ENCODE measurements at places on chromosomes 11 and 22. TPM values are rescaled to one million over a fixed set of nuclear protein-coding genes. Genes with fewer than 3 reads are reported as not detected.

The OR8A1 gene
- not detected for total RNA-seq

The APOA5 gene
- total RNA-seq = not detected

The OR51B5 gene
- not detected for total RNA-seq

The ZBED4 gene
- 3.9 TPM for total RNA-seq

The PATE4 gene
- total RNA-seq = not detected

The SYT12 gene
- total RNA-seq = not detected

- H3K4me3 ChIP-seq = no peak overlapping the region
- H3K4me1 ChIP-seq = peaks cover 10% of the 10 kb centered on the region
- H3K27ac ChIP-seq = no peak overlapping the region
- no peaks in the 10 kb centered on the region for H3K36me3 ChIP-seq
- no peak for DNase-seq
Observed at GRCh38 chr22:24497841-24498258, 2.7 kb downstream of the UPB1 start.

DNA sequence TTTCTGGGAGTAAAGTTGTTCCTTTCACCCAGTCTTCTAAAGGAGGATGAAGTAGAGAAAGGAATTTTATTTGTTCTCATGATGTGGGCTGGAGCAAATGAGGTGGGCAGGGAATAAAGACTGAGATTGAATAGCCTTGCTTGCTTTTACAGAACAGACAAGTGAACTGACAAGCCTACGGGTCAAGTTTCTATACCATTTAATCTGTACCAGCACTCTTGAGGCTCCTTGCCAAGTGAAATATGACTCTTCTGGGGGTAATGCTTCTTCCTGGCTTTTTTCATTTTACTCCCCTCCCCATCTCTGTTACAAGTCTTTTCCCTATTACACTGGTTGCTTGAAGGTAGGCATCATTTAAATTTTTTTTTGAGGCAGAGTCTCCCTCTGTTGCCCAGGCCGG lies 54.8 kb downstream of the CSTPP1 start:
- no peak overlapping the region for H3K27ac ChIP-seq
- no peaks in the 10 kb centered on the region for H3K36me3 ChIP-seq
- no peak for DNase-seq
- no peak overlapping the region for H3K4me3 ChIP-seq

DNA sequence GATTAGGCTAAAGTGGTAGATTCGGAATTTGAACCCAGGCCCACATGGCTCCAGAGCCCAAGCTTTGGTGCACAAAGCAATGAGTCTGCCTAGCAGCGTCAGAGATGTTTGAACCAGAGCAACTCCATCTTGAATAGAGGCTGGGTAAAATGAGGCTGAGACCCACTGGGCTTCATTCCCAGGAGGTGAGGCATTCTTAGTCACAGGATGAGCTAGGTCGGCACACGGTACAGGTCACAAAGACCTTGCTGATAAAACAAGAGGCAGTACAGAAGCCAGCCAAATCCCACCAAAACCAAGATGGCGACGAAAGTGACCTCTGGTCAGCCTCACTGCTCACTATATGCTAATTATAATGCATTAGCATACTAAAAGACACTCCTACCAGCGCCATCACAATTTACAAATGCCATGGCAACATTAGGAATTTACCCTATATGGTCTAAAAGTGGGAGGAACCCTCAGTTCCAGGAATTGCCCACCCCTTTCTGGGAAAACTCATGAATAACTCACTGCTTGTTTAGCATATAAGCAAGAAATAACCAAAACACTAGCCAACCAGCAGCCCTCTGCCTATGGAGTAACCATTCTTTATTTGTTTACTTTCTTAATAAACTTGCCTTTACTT lies 40.3 kb upstream of the DAGLA start:
- H3K27me3 ChIP-seq = peaks cover 3% of the 10 kb centered on the region
- H3K27ac ChIP-seq = no peak overlapping the region
- no peak overlapping the region for H3K4me3 ChIP-seq
- DNase-seq = no peak
- peaks cover 4% of the 10 kb centered on the region for H3K4me1 ChIP-seq
- no peaks in the 10 kb centered on the region for H3K36me3 ChIP-seq

- no peak overlapping the region for H3K27ac ChIP-seq
- H3K27me3 ChIP-seq = no peaks in the 10 kb centered on the region
- no peak overlapping the region for H3K4me3 ChIP-seq
- no peak for DNase-seq
Observed at GRCh38 chr11:18225913-18226312, 10.7 kb downstream of the SAA4 start.

- no peak for DNase-seq
- H3K4me3 ChIP-seq = no peak overlapping the region
- no peaks in the 10 kb centered on the region for H3K36me3 ChIP-seq
- H3K27me3 ChIP-seq = no peaks in the 10 kb centered on the region
- no peak overlapping the region for H3K27ac ChIP-seq
Observed at GRCh38 chr11:121237686-121238658, 54.6 kb upstream of the SC5D start.

GRCh38 chr11:17013548-17014320 lies 480 bp downstream of the PLEKHA7 start:
- peaks cover 16% of the 10 kb centered on the region for H3K4me1 ChIP-seq
- H3K27me3 ChIP-seq = peaks cover 3% of the 10 kb centered on the region
- peak; percentile 62 for DNase-seq
- H3K36me3 ChIP-seq = no peaks in the 10 kb centered on the region

GRCh38 chr11:73452726-73453125 lies 76.5 kb downstream of the RELT start:
- H3K36me3 ChIP-seq = no peaks in the 10 kb centered on the region
- no peaks in the 10 kb centered on the region for H3K4me1 ChIP-seq
- no peaks in the 10 kb centered on the region for H3K27me3 ChIP-seq
- H3K27ac ChIP-seq = no peak overlapping the region
- no peak for DNase-seq
- no peak overlapping the region for H3K4me3 ChIP-seq

- H3K4me3 ChIP-seq = no peak overlapping the region
- H3K36me3 ChIP-seq = no peaks in the 10 kb centered on the region
- peak overlapping the region; percentile 43 for H3K27ac ChIP-seq
- no peak for DNase-seq
- no peaks in the 10 kb centered on the region for H3K27me3 ChIP-seq
Observed at GRCh38 chr11:110909336-110909735, 197.1 kb upstream of the ARHGAP20 start.

DNA sequence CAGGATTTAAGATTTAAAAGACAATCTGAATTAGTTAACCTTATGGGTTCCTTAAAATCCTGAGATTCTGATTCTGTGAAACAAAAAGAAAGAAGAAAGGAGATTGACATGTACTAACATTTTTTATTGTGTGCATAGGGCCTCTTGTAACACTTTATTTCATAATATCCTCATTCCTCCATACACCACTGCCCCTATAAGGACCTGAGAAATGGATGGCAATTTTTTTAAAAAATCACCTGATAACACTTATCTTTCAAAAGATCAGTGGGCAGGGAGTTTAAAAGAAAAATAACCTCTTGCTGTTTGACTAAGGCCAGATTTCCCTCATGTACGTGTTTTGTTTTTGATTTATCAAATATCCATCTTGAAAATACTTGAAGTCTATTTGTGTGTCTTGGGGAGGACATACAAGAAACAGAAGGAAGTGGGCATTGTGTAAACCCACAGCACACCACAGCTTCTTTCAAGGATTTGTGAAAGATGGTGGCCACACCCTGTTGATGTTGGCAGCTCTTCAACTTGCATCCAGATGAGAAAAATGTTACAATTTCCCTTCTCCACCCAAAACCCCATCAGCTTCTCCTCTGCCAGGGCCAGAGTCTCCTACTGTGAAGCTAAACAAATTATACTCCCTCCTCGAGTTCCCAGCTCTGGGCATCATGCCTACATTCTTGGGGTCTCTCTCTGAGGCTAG lies 35.0 kb upstream of the MPEG1 start:
- H3K27ac ChIP-seq = no peak overlapping the region
- H3K36me3 ChIP-seq = no peaks in the 10 kb centered on the region
- DNase-seq = no peak

DNA sequence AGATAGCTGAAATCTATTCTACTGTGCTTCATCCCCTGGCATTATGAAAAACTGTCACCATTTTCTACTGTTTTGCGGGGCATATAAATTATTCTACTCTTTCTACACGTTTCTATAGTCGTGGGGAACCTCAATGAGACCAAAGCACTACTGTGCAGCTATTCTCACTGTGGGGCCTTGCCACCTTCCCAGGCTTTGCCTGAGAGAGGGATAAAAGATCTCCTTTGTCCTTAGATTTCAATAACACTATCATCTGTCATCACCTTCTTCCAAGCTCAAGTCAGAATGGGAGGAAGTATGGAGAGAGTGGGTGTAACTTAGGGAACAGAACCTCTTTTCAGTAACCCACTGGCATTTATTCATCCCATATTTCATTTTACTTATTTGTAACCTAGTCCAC lies 1462.1 kb upstream of the RAG2 start:
- no peak overlapping the region for H3K4me3 ChIP-seq
- no peaks in the 10 kb centered on the region for H3K36me3 ChIP-seq
- no peaks in the 10 kb centered on the region for H3K4me1 ChIP-seq
- DNase-seq = no peak
- H3K27ac ChIP-seq = no peak overlapping the region
- no peaks in the 10 kb centered on the region for H3K27me3 ChIP-seq
